ENCODE measurements at places on chromosomes 13 and 19.

DNA sequence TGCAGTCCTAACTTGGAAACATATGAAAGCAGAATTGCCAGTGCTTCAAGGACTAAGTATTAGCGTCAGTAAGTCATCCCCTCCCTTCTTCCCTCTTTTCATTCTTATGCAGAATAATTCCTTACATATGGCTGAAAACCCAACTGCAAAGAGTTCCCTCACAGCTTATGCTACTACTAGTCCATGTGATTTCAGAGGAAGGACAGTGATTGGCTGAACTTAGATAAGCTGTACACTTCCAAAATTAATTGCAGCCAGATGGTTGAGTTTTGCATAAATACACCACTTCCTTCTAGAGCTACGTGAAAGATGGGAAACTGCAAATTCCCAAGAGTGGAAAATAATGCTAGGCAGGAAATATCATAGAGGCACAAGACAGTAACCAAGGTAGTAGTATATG is 730.4 kb downstream of the OLFM4 start:
- no peak for DNase-seq

- DNase-seq = no peak
Observed at GRCh38 chr13:28610996-28611395, 47.9 kb upstream of the POMP start.

- DNase-seq = no peak
Observed at GRCh38 chr13:107258599-107259187, 690.8 kb upstream of the ARGLU1 start.

DNA sequence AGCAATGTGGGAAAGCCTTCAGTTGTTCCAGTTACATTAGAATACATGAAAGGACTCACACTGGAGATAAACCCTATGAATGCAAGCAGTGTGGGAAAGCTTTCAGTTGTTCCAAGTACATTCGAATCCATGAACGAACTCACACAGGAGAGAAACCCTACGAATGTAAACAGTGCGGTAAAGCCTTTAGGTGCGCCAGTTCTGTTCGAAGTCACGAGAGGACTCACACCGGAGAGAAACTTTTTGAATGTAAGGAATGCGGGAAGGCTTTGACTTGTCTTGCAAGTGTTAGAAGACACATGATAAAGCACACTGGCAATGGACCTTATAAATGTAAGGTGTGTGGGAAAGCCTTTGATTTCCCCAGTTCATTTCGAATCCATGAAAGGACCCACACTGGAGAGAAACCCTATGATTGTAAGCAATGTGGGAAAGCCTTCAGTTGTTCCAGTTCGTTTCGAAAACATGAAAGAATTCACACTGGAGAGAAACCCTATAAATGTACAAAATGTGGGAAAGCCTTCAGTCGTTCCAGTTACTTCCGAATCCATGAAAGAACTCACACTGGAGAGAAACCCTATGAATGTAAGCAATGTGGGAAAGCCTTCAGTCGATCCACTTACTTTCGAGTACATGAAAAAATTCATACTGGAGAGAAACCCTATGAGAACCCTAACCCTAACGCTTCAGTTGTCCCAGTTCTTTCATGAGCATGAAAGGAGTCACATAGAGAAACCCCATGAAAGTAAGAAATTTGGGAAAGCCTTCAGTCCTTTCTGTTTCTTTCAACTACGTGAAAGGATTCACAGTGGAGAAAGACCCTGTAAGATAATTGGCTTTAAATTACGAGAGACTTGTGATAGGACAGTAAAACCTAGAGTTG is 20.1 kb downstream of the ZNF627 start:
- no peak for DNase-seq

DNA sequence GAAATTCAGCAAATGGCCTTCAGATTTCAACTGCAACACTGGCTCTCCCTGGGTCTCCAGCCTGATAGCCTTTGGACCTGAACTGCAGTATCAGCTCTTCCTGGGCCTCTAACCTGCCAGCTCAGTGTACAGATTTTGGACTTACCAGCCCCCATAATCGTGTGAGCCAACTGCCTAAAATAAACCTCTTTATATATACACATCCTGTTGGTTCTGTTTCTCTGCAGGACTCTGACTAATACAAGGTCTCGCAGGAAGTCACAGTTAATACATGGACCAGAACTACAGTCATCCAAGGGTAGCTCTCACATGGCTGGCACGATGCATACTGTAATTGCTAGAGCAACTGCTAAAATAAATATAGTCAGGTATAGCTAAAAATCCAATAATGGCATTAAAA is 85.1 kb downstream of the KATNAL1 start:
- DNase-seq = no peak

DNA sequence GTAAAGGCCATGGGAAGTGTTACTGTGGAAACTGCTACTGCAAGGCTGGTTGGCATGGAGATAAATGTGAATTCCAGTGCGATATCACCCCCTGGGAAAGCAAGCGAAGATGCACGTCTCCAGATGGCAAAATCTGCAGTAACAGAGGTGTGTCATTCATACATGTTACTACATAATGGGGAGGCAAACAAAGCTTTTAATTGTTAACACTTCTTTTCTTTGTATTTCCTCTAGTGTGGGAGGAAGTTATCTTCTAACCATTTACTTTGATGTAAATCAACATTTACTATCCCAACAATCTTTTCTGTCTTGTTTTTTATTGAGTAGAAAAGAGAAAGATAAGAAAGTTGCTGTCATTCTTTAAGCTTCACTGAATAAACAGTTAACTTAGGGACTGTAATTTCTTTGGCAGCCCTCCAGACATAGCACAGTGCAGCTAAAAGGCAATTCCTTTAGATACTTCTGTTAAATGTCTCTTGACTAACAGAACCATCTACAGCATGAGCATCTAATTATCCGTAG is 126.9 kb downstream of the ITGBL1 start:
- no peak for DNase-seq

GRCh38 chr19:5686326-5686646 is 3.8 kb upstream of the RPL36 start:
- no peak for DNase-seq

- DNase-seq = no peak
Observed at GRCh38 chr19:19140476-19140875, 2.2 kb upstream of the TMEM161A start.

DNA sequence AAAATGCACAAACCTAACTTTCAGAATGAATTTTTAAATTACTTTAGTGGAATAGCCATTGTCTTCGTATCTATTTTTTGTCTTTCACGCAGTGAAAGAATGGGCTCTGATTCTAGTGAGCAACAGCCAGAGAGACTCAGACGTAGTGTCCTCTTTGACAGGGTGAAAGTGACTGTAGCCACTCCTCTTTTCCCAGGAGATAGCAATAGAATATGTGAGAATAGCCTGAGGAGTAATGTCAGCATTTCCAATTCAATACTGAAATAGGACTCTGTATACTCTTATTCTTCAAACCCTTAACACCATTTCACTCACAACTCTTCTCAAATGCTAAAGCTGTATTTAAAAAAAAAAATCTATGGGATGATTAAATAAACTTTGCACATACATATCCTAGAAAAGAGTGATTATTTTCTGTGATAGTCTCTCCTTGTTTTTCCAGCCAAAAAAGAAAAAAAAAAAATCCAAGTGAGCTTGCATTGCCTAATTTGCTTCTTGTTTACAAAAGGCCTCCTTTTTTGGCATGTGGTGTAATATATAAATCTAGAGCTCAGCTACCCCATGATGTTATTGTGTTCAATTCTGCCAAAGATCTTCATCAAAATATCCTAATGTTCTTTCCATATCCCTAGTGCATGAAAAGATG is 626.1 kb upstream of the SLITRK6 start:
- no peak for DNase-seq

- no peak for DNase-seq
Observed at GRCh38 chr19:35264268-35265125, 4.3 kb upstream of the USF2 start.

- no peak for DNase-seq
Observed at GRCh38 chr13:111857846-111858560, 208.9 kb upstream of the SOX1 start.

DNA sequence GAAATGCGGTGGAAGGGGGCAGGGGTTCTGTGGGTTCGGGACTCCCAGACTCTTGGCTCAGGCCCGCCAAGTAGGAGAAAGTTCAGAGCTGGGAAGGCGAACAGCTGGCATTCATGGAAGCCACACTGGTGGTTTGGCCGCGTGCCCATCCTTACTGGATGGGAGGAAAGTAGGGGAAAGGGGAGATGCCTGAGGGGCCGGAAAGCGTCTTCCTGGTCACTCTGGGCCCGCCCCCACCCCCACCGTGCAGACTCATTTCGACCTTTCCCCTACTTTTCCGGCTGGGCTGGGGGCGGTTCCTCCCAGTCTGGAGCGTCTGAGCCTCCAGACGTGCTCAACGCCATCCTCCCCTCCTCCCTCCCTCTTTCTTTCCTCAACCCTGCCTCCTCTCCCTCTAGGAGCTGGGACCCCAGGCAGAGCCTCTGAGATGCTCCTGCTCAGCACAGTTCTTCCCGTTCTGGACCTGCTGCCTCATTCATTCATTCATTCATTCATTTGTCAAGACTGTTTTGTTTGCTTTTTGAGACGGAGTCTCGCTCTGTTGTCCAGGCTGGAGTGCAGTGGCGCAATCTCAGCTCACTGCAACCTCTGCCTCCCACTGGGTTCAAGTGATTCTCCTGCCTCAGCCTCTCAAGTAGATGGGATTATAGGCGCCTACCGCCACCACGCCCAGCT is 3.5 kb downstream of the ANGPTL4 start:
- DNase-seq = no peak

DNA sequence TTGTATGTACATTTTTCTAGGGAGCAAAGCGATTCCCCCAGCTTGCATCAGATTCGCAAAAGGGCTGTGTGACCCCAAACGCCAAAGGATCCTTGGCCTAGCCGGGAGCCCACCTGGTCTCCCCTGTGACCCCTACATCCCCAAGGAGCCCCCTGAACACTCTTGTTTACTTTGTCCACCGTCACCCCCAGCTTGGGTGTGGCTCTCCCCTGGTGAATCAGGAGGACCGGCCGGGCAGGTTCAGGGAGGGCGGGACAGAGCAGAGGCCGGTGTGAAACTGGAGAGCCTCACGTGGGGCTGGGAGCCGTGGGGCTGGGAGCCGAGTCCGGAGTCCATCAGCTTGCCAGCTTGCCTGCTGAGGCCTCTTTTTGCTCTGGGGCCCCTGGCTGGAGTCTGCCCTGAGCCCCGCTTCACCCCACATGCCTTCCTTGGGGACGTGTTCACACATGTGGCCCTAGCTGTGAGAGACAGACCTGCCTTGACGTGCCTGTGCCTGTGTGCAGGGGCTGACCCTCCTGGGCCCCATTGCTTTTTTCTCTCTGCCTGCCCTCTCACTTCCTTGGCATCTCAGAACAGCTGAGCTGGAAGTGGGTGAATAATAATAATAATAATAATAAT is 2.0 kb downstream of the ITPKC start:
- DNase-seq = peak; percentile 17

DNA sequence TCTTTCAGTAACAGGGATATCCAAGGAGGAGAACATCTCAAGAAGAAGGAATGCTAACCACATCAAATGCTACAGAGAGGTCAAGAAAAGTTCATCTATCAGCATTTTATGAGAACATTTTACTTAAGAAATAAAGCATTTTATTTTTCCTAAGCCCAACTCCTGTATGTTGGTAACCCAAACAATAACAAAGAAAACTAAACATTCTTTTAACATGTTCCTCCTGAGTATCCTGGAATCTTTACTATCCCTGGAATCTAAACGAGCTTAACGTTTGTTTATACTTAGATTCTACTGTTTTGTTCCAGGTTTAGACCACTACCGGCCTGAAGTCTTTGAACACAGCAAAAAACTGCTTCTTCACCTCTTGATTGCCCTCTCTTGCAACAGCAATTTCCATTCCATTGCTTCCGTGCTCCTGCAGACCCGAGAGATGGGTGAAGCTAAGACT is 89.7 kb downstream of the ZAR1L start:
- no peak for DNase-seq

- no peak for DNase-seq
Observed at GRCh38 chr13:20291037-20291436, 58.9 kb upstream of the GJB6 start.

DNA sequence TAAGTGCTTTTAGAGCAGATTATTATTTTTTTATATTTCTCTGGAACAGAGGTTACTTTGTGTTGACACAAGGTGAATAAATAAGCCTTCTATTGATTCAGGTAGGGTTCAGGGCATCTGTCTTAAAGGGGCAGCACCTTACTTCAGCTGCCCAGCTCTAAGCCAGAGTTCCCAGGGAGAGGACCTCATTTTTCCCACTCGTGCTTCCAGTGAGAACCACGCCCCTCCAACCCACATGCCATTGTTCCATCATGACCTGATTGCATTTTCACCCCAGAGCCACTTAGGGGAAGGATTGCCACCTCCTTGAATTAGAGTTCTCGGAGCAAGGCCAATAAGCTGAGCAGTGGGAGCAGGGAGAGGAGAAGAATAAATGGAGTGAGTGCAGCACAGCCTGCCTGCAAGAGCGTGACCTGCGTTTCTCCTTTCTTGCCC is 104.3 kb upstream of the FRY start:
- DNase-seq = no peak

- DNase-seq = no peak
Observed at GRCh38 chr13:75656425-75656989, 20.4 kb downstream of the LMO7 start.

DNA sequence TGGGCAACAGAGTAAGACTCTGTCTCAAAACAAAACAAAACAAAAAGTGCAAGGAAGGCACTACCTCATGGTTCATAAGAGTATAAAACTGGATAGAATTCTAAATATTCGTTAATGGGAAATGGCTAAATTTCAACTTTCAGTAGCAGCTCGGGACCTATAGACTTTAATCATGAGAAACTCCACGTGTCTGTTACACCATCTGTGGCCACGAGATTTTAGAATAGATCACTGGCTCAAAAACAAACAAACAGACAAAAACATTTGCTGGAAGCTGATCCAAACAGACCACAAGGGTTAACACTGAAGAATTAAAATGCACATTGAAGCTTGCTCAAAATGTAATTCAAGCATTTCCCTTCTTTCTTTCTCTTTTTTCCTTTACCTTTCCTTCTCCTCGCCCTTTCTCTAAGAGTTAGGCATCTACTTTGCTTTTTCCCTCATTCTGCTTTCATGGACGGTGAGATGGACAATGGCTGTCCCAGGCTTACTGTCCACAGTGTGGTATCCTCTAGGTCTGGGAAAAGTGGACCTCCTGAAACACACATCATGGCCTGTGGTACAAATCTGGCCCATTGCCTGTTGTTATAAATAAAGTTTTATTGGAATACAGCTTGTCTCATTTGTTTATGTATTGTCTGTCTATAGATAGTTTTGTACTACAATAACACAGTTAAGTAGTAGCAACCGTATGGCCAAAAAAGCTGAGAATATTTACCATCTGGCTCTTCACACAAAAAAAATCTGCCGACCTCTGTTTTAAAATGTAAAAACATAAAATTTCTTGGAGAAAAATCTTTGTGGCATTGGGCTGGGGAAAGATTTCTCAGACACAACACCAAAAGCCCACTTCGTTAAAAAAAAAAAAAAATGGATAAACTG is 10.3 kb downstream of the ELAVL1 start:
- no peak for DNase-seq

- no peak for DNase-seq
Observed at GRCh38 chr13:38703255-38703654, 16.4 kb downstream of the FREM2 start.
